ENCODE measurements at places on chromosomes 7 and 10.

GRCh38 chr10:8036506-8037198, 17.8 kb upstream of the GATA3 start:
- H3K36me3 ChIP-seq = peaks cover 7% of the 10 kb centered on the region
- H3K27me3 ChIP-seq = peaks cover 76% of the 10 kb centered on the region
- H3K27ac ChIP-seq = no peak overlapping the region

DNA sequence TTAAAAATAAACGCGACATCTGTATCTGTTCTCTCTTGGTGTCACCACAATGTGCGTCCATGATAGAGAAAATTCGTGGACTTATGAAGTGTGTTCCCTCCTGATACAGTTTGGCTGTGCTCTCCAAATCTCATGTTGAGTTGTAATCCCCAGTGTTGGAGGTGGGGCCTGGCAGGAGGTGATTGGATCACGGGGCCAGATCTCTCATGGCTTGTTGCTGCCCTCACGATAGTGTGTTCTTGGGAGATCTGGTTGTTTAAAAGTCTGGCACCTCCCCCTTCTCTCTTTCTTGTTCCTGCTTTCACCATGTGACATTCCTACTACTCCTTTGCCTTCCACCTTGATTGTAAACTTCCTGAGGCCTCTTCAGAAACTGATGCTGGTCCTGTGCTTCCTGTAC, 229.4 kb upstream of the MYO3A start:
- H3K36me3 ChIP-seq = no peaks in the 10 kb centered on the region
- no peak overlapping the region for H3K27ac ChIP-seq
- H3K27me3 ChIP-seq = no peaks in the 10 kb centered on the region

DNA sequence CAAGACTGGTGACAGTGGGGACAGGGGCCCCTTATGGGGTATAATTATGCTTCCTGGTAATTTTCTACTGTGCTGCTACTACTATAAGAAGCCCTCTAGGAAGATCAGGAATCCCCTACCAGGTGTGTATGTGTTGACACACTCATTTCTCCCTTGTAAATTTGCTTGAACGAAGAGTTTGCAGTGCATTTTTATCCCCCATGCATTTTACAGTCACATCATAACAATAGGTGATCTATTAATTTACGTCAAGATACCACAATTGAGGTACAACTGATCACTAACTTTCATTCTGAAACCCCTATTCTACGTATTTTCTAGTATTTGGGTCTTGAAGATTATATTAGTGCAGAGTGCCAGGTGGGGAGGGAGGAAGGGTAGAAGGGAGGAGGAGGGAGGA, 252.2 kb downstream of the NSUN6 start:
- no peak overlapping the region for H3K4me3 ChIP-seq
- no peaks in the 10 kb centered on the region for H3K4me1 ChIP-seq
- no peak overlapping the region for H3K27ac ChIP-seq
- no peaks in the 10 kb centered on the region for H3K36me3 ChIP-seq

GRCh38 chr10:6473901-6474370, 106.1 kb downstream of the PRKCQ start:
- H3K27me3 ChIP-seq = no peaks in the 10 kb centered on the region
- peak overlapping the region; percentile 96 for H3K4me3 ChIP-seq
- peak overlapping the region; percentile 99 for H3K27ac ChIP-seq
- H3K36me3 ChIP-seq = peaks cover 19% of the 10 kb centered on the region
- H3K4me1 ChIP-seq = peaks cover 75% of the 10 kb centered on the region
- DNase-seq = peak; percentile 39

GRCh38 chr7:114085592-114086501, 167.0 kb upstream of the PPP1R3A start:
- H3K4me1 ChIP-seq = peaks cover 34% of the 10 kb centered on the region
- peak; percentile 40 for DNase-seq
- peaks cover 78% of the 10 kb centered on the region for H3K27me3 ChIP-seq
- peak overlapping the region; percentile 89 for H3K4me3 ChIP-seq
- no peak overlapping the region for H3K27ac ChIP-seq
- no peaks in the 10 kb centered on the region for H3K36me3 ChIP-seq

- peak overlapping the region; percentile 31 for H3K4me3 ChIP-seq
- DNase-seq = no peak
- H3K36me3 ChIP-seq = peaks cover 3% of the 10 kb centered on the region
- peaks cover 31% of the 10 kb centered on the region for H3K4me1 ChIP-seq
- H3K27me3 ChIP-seq = no peaks in the 10 kb centered on the region
Observed at GRCh38 chr7:43931346-43931745, 5.1 kb downstream of the UBE2D4 start.

Measured in activated T-cell treated with anti-CD3 and anti-CD28 coated beads, Interleukin-2, amount 50 U/mL, for 72 hours (primary cell).